Fibroblast of skin of abdomen (primary cell): ENCODE measurements at places on chromosomes 2 and 18.

DNA sequence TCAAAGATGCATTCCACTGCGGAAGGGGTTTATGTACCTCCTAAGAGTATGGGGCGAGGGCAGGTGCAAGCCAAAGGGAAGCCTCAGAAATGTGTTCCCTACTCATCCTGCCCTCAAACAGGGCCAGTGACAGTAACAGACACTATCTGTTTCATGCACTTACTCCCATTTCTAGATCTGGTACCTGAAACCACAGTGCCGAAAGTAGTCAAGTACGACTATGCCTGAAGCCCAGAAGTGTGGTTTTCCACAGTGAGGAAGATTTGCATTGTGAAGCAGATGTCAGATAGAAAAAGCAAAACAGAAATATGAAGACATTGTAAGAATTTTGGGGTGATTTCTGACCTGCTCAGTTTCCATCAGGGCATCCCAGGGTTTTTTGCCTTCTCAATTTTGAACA is 748.7 kb downstream of the RNF144A start:
- no peak for DNase-seq

- no peak for DNase-seq
Measured at GRCh38 chr2:145166731-145167302, 646.9 kb upstream of the ZEB2 start.

DNA sequence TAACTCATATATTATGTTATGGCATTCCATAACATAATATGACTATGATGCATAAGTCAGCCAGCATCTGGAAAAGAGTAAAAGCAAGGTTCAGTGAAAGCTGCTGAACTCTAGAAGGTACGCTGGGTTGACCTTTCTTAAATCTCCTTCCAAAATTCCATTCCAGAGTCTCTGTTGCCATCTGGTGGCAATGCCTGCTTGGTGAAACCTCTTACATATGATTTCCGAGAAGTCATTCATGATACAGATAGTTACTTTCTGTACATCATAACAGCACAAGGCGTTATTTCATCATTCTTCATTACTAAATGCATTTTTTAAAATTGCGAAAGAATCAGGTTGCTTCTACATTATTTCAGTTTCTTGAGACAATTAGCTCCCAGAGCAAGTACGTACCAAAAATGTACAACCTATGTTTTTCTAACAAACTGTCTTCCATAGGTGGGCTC is 7.0 kb upstream of the EPG5 start:
- DNase-seq: peak; percentile 86

DNA sequence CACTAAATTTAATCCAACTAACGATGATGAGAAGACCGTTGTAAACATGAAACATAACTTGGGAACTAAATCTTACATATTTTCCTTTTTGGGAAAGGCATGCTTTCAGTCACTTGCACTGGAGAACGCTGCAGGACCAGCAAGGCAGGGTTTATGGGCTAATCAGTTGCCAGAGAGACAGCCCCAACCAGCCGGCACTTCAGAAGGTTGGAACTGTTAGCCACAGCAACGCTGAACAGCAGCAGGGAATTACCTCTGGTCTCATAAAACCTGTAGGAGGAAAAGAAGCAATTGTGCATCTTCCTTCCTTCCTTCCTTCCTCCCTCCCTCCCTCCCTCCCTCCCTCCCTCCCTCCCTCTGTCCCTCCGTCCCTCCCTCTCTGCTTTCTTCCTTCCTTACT is 33.9 kb upstream of the SIX2 start:
- no peak for DNase-seq

DNA sequence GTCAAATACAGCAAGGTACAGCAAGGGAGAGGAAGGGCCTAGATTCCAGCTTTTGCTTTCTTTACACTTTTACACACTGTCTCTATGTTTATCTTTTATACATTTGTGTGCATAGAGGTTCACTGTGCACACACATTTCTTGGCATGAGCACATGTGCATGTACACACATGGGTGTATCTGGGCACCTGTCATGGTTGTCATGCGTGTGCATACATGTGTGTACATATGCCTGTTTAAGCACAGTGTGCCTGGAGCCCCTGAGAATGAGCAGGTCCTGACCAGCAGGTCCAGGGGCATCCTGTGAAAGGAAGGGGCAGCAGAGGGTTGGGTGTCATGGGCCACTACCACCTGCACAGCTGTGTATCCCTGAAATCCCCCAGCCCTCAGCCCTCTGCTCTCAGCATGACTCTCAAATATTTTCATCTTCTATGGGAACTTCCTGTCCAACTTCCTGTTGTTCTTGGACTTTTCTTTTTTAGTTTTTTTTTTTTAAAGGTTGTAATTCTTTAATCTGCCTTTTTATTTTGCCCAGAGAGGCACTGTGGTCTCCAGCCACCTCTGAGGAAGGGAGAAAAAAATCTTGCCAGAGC is 97.0 kb upstream of the EPAS1 start:
- DNase-seq: no peak

- peak; percentile 31 for DNase-seq
Measured at GRCh38 chr2:46320141-46320567, 22.9 kb downstream of the EPAS1 start.

GRCh38 chr2:183024339-183025095 is 13.7 kb downstream of the NCKAP1 start:
- DNase-seq: peak; percentile 23

GRCh38 chr2:105297216-105297615 is 32.3 kb downstream of the TGFBRAP1 start:
- DNase-seq: no peak

DNA sequence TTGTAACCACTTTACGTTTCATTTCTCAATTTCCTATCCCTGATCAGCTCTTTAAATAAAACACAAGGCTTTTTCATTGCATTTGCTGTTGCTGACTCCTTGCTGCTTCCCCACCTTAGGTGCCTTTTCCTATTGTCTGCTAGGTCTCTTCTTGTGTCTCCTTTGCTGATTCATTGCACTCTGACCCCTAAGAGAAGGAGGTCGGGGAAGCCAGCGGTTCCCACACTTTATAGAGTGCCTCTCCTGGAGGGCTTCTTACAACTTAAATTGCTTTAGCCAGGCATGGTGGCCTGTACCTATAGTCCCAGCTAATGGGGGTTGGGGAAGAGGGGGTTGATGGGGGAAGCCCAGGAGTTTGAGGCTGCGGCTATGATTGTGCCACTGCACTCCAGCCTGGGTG is 495.0 kb downstream of the DLGAP1 start:
- DNase-seq: no peak

DNA sequence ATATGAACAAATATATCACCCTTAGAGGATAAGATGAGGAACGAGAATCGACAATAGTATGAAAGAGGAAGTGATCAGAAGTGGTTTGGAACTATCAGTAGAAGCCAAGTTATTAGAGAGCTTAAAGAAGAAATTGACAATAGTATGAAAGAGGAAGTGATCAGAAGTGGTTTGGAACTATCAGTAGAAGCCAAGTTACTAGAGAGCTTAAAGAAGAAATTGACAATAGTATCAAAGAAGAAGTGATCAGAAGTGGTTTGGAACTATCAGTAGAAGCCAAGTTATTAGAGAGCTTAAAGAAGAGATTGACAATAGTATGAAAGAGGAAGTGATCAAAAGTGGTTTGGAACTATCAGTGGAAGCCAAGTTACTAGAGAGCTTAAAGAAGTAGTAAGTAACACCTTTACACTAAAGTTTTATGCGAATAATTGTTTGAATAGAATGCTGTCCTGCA is 175.5 kb downstream of the ZNF407 start:
- no peak for DNase-seq

DNA sequence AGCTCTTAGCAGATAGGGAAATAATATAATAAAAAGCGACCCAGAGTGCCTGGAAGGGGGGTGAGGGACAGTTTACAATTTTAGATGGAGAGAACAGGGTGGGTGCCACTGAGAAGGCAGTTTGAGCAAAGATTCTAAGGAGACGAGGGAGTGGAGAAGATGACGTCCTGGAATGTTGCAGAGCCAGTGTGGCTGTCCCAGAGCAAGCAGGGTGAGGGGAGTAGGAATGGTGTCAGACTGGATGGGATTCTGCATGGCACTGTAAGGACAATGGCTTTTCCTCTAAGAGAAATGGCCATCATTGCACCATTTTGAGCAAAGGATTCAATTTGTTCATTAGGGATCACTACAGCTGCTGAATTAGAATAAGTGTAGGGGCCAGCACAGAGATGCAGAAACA is 73.1 kb downstream of the FAM124B start:
- no peak for DNase-seq

GRCh38 chr2:32838418-32838817 is 108.3 kb upstream of the LTBP1 start:
- DNase-seq: no peak

DNA sequence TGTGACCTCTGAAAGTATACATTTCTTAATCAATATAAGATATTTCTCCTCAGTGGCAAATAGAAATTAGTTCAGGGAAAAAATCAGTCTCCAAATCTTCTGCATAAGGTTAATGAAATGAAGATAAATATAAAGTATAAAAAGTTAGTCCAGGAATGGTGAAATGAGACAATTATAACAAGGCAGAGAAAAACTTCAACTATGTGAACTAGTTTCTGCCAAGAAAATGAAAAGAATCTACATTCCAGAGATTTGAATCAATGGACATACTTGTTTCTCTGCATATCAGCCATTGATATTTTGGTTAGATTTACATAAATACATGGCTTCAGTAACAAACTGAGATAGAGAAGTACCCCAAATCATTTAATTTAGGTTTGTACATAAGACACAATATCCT is 249.0 kb downstream of the EXOC6B start:
- peak; percentile 54 for DNase-seq

DNA sequence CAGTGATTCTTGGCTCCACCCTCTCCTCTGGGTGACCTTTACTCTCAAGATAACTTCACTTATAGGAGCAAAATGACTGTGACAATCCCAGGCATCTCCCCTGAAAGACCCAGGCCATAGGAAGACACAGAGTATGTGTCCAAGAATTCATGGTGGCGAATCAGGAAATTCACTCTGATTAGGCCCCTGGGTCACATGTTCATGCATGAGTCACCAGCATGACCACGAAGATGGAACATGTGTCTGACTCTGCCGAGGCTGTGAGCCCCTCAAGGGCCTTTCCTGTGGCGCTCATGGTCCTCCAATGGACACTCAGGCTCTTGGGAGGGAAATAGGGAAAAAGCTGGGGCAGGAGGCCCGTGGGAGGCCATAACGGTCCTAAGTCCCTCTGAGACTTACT is 74.0 kb upstream of the TEX51 start:
- DNase-seq: no peak

DNA sequence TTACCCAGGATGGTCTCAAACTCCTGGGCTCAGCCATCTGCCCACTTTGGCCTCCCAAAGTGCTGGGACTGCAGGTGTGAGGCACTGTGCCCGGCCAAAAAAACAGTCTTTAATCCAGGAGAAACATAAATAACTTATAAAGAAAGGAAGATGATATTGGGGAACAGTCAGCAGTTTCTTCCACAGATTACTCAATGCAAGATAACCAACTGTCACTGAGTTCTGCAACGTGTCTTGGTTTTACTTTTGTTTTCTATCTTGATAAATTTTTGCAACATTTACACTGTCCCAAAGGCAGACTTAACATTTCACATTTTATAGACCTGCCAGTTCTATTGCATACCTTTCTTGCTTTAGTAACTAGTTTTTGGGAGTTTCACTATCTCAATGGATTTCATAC is 71.1 kb downstream of the ANKRD44 start:
- DNase-seq: no peak

DNA sequence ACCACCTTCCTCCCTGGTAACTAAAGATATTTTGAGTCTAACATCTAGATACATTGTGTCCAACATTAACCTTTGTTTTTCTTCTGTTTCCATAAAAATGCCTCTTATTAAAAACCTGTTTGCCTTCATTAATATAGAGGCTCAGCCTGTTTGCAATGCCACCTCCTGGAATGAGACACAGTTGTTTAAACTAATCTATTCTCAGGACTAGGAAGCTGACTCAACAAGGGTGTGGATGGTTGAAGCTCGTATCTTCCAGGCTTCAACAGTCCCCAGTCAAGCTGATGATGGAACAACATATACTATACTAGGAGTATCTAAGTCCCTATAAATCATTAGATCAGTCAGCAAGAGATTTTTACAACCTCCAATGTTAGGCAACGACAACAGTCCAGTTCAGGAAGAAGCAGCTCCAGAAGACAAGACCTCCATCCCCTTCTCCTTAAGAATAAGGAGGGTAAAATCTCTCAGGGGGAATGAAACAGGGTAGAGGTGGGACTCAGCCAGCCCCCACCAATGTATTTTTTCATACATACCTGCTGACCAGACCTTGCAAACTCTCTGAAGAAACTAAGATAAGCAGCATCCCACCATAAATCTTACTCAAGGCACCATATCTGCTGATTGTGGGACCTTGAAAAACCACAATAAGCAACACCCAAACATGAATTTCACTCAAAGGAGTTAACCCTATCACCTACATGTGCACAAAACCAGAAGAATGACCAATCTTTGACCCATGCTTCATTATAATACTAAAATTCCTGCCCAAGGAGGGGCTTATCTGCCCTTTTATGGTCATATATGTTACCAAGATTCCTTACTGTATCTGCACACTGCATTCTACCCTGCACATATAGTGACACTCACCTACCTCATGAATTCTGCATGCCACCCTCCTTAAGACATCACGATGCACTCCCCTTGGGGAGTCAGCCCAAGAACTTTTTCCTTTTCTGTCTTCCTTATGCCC is 21.4 kb downstream of the ZNF24 start:
- no peak for DNase-seq

- peak; percentile 68 for DNase-seq
Measured at GRCh38 chr2:46364797-46365457, 67.7 kb downstream of the EPAS1 start.

GRCh38 chr18:78352910-78353309 is 626.7 kb upstream of the SALL3 start:
- no peak for DNase-seq

DNA sequence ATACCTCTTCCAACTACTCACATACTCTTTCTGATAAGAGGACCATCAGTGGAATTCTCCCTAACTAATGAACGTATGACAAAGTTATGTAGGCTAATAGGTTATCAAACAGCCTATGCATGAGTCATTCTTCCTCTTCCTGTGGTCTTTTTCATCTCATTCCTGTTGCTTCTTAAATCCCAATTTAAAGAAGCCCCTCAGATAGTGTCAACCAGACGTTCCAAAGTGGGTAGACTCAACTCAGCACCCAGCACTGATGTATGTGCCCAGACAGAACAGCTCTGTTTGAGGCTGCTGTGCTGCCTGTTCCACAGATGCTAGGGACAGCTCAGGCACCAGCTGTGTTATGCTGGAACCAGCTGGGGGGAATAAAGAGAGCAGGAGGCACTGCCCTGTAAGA is 52.6 kb downstream of the CXCR4 start:
- no peak for DNase-seq

- DNase-seq: no peak
Measured at GRCh38 chr2:7043690-7044089, 126.5 kb downstream of the RNF144A start.

DNA sequence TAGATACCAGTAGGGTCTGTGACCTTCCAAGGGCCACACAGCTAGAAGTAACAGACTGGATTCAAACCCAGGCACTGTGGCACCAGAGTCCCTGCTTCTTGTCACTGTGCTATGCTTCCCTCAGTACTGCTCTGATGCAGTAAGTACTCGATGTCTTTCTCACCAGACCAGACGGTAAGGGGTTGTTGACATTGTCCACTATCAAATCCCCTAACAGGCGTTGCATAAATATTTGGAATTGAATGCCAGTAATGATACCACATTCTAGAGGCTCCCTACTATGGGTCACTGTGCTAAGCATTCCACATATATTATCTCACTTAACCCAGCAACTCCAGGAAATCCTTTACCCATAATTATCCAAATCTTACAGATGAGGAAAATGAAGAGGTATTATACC is 223.1 kb downstream of the C1D start:
- no peak for DNase-seq
